ENCODE measurements at places on chromosomes 16 and 17.

GRCh38 chr16:87351320-87351698, 32.3 kb downstream of the FBXO31 start:
- DNase-seq, result no peak

DNA sequence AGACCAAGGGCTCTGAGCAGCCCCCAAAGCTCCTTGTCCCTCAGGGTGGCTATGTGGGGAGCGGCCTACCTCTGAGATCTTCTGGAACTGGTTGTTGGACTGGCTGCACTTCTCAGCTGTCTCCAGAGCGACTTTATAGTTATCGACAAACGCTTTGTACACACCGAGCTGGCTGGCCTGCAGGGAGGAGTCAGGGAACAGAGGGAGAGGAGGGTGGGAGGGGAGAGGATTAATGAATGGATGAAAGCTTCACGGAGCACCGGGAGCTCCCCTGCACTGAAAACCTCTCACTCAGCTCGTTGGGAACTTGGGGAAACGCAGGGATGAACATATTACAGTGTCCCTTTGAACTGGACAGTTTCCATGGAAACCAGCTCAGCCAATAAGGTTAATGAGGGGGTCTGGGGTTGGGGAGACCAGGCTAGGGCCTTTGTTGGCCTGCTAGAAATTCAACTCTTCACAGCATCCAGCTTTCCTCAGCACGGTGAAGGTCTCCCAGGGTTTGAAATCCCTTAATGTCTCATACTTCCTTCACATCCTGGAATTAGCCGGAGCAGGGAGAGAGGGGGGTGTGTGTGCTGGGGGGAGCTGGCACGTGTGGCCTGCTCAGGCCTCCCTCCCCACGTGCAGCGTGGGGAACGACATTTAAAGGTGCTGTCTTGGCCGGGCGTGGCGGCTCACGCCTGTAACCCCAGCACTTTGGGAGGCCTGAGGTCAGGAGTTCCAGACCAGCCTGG, 86.7 kb downstream of the TIMM22 start:
- no peak for DNase-seq

DNA sequence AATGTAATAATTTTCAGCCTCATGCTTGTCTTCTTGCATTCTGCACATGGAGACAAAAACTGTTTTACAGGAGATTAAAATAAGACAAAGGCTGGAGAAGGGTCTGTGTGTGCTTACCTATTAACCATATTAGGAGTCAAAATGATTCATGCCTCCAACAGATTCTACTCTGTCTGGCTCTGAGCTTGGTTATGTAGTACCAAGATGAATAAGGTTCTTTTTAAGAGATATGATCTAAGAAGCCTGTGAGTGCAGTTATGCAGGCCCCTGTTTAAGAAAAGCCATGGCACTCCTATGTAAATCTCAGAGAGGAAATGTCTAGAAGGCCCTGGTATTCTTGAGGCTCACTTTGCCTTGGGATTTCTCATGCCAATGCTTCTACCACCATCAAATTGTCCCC, 486.6 kb upstream of the CDH11 start:
- no peak for DNase-seq

- no peak for DNase-seq
Observed at GRCh38 chr17:66531851-66532295, 229.5 kb downstream of the PRKCA start.

DNA sequence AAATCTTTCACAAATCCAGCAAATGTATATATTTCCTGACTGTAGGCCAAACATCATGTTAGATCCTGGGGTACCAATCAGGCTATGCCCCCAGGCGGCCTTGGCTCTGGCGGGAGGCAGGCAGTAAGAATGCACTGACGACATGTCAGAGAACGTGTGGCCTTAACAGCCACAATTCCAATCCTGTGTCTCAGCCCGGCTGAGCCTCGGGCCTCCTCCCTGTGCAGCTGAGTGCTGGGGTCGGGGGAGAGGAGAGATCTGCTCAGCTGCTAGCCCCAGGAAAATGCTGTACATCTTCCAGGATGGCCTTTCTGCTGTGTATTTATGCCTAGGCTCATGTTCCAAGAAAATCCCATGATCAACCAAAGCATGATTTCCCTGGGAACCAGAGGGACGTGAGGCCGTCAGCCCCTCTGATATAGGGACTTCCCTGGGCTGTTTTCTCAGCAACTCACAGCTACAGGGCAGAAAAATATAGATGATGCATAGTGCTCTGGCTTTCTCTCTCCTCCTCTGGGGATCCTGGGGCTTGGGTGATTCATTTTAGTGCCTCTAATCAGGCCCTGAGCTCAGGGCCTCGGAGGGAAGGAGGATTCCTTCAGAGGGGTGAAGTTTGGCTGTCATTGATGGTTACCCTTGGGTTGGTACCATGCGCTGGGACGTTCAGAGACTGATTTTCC, 604.0 kb downstream of the HS3ST4 start:
- no peak for DNase-seq

DNA sequence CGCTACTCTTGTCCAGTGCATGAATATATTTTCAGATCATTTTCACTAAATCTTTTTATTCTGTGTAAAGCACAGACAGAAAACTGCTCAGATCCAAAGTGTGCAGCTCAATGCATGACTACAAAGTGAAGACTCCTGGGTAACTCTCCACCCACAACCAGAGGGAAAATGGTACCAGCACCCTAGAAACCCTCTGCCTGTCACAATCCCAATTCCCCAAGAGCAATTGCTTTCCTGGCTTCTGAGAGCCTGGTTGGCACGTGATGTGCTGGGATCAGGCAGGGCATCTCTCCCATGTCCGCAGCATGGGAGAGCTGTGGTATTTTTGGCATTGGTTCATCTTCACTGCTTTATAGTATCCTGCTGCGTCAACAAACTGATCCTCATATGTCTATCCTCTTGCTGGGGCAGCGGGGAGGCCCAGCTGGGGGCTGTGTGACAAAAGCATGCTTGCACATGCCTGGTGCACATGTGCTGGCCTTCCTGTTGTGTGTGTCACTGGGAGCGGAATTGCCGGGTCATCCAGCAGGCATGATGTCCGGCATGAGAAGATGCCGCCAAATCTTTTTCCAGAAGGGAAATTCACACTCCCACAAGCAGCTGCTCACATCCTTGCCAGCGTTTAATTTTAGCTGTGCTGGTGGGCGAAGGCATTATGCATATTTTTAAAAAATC, 278.9 kb upstream of the FOXF1 start:
- DNase-seq, result no peak

DNA sequence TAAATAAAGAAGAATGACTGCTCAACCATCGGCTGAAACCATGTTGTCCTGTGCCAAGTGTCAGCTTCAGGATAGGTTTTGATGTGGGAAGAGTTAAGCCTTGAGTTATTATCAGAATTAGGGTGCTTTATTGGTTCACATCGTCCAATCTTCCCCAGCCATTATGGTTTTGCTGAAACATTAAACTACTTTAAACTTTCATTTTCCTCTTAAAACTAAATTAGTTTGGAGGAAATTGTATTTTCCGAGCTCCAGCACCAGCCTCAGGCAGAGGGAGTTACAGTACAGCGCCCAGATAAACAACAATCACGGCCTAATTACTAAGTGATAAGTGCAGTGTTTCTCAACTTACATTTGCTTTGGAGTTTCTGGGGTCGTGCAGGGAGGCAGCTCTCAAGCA, 80.2 kb downstream of the TMEM114 start:
- DNase-seq, result no peak

DNA sequence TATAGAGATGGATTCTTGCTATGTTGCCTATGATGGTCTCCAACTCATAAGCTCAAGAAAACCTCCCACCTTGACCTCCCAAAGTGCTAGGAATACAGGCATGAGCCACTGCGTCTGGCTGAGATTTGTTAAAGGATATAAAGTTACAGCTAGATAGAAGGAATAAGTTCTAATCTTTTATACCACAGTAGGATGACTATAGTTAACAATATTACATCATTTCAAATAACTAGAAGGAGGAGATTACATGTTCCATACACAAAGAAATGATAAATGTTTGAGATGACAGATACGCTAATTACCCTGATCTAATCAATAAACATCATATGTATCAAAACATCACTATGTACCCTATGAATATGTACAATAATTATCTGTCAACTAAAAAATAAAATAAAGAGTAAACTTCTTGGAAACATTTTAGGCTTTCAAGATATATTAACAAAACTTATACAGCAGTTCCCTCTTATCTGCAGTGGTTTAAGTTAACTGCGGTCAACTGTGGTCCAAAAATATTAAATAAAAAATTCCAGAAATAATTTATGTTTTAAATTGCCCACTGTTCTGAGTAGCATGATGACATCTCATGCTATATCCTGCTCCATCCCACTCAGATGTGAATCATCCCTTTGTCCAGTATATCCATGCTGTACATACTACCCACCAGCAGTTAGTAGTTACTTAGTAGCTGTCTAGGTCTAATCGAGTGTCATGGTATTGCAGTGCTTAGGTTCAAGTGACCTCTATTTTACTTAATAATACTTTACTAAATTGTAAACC, 129.2 kb upstream of the NACA2 start:
- DNase-seq, result no peak

DNA sequence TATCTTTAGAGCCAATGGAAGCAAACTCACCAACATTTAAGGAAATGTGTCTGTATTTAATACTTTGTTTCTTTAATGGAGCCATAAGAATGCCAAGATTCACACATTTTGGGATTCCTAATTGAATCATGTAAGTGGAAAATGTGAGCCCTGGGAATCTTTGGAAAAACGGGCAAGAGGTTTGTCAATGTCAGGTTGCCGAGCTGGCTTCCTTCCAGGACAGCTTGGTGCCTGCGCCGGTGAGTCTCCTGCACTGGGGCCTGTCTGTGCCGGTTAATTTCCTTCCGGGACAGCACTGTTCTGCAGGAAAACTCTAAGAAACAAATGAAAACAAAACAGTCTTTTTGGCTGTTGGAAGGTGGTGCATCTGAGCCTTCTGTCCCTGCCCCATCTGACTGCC, 210.6 kb downstream of the HAPSTR1 start:
- DNase-seq, result no peak

DNA sequence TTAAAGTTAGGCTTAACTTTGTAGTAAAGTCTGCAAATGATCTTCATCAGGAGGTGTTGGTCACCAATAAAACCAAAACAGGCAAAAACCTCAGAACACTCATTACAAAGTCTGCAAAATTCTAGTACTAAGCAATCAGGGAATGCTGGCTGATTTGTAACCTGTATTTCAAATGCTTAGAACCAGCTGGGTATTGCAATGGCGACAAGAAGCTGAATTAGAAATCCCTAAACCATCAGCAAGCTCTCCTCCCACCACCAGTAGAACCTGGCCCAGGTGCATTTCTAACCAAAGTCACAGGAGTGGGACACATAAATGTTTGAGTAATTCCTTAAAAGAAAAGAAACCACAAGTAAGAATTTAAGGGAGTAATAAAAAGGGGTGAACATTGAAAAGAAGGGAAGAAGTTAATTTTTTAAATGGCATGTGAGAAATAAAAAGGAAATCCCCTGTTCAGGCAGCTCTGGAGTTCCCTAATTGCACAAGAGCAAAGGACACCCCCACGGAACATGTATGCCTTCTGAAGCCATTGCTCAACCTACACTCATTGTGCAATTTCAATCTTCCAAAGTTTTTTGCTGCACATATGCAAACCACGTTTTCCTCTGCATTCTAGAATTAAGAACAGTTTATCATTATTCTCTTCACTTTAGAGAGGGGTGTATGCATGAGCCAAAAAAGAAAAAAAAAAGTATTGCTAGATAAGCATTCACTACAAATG, 102.9 kb downstream of the HIC1 start:
- DNase-seq, result no peak

- DNase-seq, result no peak
Observed at GRCh38 chr17:81992306-81993102, 15.1 kb downstream of the ASPSCR1 start.

DNA sequence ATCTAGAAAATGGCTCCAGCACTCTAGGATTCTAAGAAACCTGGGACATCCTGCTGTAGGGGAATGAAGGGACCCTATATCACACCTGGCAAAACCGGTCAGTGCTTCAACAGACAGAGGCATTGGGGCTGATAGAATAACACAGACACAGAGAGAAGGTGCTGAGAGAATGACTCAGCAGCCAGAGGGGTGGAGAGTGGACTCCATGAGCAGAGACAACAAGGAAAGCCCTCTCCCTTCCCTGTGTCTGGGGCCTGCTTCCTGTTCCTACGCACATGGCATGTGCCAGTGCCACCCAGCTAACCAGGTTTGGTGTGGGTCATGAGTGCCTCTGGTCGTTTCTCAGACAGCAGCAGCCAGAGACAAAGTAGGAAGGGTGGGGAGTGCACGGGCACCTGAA, 140.3 kb downstream of the CCT6B start:
- DNase-seq, result no peak

- no peak for DNase-seq
Observed at GRCh38 chr16:46573008-46573833, 48.0 kb downstream of the SHCBP1 start.

GRCh38 chr17:66574123-66574522, 260.8 kb upstream of the CACNG5 start:
- DNase-seq, result no peak

DNA sequence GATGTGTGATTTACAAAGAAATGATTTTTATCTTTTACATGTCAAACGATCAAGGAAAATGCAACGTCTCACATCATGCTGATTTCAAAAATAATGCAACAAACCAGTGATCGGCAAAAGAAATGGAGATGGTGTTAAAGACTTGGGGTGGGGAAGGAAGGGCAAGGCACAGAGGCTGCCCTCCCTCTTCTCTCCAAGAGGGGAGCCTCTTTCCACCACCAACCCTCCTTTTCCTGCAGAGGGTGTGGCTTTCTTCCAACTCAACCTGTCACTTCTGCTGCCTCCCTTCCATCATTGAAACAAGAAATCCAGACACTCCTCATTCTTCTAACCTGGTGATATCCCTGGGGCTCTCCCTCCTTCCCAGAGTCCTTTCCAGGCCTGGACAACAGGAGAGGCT, 320.8 kb downstream of the SLC39A11 start:
- DNase-seq, result no peak

DNA sequence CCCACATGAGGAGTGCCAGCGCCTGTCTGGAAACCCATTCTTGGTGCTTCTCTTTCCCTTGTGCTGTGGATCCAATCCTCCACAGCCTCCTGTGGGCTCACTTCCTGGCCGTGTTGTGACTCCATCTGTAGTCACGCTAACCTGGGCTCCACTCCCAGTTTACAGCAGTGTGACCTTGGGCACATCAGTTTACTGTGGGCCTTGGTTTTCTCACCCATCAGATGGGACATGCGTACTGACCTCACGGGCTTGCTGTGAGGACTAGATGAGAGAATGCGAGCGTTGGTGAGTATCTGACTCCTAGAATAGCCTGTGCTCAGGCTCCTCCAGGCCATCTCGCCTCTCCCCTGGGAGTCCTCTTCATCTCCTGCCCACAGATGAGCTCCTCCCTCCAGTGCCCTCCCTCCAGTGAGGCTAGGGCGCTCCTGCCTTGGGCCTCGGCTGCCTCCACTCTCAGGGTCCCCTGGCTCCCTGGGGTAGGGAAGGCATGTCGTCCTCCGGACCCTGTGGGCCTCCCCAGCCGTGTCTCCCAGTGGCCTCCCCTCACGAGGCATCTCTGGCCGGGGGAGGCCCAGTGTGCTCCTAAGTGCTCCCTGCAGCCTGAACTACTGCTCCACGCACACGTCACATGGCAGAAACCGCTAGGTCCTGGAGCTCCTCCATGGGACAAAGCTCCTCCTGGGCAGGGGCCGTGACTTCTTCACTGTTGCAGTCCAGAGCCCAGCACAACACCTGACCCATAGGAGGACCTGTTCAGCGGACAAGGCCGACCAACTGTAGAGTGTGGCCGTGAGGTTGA, 5.2 kb upstream of the FOXJ1 start:
- no peak for DNase-seq

Data from hypothalamus (tissue), 51 donors.